ENCODE measurements at places on chromosomes 5 and 9.
A peak's percentile ranks its signal among the peaks of the same experiment; 100 is the strongest.

DNA sequence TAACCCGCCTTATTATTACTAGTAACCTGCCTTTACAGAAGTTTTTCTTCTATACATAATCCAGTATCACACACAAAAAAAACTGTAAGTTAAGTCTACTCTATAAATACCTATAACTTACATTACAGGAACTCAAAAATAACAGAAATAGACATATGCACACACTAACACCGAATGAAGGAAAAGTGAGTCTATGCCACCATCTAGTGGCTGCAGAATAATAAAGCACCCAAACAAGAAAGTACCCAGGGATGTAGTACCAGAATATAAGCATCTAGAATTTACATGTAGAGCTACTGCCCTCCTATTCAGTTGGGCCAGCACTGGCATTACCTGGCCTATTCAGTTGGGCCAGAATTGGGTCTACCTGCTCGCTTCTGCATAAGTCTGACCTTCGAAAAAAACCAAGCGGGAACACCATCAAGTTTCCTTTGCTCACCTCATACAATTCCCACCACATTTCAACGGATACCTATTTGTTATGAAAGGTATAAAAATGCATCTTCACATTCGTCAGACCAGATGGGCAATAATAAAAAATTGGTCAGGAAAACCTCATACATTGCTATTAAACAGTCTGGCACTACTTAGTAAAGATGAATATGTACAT is 4.0 kb upstream of the NIPSNAP3A start:
- DNase-seq: peak; percentile 16

DNA sequence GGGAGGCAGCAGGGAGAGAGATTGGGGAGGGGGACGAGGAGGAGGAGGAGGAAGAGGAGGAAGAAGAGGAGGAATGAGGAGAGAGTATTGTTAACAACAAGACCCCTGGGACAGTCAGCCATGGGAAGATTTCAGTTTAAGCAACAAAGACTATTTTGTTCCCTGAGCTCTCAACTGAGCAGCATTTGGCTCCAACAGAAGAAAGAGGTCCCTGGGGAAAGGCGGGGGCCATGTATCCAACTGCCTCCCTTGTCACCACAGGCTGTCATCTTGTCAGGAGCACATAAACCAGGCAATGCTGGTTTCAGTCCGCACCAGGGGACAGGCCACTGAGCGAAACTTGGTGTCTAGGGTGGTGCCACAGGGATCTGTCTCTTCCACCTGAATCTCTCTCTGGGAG is 316.1 kb downstream of the TLE1 start:
- DNase-seq: no peak

DNA sequence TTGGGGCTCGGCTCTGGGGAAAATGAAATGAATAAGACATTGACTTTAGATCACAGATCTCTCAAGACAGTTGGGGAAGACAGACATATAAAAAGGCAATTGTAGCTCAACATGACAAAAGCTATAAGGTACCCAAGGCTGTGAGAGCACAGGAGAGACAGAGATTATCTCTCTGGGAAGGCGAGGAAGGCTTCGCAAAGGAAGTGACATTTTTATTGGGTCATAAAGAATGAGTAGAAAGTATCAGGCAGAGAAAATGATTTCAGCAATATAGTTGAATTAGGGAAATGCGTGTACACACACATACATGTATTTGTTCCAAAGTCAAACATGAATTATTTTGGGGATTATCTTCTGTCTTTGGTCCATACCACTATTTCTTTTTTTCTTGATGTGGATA is 381.8 kb upstream of the ADAMTSL1 start:
- DNase-seq: no peak

- DNase-seq: no peak
These were observed 28.9 kb upstream of the SERINC5 start for GRCh38 chr5:80284720-80285119.

- DNase-seq: no peak
These were observed 204.9 kb downstream of the ZSWIM6 start for GRCh38 chr5:61536922-61537321.

DNA sequence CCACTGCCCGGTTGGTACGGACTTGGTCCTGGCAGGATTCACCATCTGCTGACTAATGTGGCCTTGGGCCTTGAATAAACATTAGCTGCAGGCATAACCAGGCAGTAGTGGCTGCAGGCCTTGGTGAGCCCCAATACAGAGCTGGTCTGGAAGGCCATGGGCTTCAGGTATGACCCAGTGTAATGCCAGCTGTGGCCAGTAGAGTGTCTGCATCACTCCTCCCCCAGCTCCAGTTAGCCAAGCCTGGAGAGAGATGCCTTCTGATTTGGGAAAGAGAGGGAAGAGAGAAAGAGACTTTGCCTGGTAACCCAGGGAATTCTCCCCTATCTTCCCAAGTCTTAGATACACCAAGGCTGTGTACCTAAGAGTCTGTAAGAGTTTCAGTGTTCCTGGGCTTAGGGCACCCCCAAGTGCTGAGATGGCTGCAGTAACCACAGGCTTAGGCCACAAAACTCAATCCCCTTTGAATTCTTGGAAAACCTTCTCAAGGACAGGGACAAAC is 5.6 kb upstream of the C5 start:
- no peak for DNase-seq

DNA sequence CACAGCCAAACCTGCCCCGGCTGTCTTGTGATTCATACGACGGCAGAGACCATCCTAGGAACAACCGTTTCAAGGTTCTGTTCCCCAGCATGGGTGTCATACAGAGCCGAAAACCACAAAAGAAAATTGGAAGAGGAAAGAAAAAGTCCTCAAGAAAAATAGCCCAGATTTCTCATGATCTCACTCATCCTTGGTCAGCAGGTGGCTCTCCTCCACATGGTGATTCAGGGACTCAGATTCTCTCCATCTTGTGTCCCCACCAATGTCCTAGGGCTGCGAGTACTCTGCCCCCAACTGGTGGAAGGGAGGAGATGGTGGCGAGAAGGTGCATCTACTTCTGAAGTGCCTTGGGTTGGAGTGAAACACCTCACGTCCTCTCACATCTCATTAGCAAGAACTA is 25.6 kb downstream of the PDZD2 start:
- no peak for DNase-seq

GRCh38 chr9:75539523-75539922 is 350.9 kb upstream of the PCSK5 start:
- no peak for DNase-seq

- no peak for DNase-seq
These were observed 152.2 kb downstream of the ARHGAP26 start for GRCh38 chr5:142922223-142922952.

DNA sequence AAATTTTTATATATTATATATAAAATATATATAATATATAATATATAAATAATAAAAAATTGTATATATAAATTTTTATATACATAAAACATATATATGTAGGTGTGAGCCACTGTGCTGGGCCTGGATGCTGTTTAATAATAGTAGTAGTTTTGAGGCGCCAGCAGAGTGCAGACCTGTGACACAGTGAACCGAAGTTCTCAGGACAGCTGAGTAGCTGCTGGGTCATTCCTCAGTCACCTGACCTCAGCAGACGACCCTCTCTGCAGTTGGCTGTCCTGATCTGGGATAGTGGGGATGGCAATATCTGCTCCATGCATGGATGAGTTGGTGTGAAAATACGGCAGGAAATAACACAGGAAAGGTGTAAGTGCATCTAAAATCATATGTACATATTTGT is 3.3 kb upstream of the SNX18 start:
- no peak for DNase-seq

DNA sequence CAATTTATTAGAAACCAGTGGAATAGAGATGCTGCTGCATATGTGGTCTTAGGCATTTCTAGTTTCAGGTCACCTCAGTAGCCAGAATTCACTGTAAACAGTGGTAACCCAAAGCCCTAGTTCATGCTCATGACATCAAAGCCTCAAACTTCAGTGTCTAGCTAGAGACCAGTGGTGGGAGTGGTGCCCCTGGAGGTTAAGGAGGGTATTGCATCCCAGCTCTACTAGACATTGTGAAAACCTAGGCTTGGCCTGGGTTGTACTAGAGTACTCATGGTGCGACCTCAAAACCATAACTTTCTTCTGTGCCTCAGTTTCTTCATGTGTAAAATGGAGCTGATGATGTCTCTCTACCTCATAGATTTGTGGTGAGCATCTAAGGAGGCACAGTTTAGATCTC is 18.8 kb downstream of the COL5A1 start:
- no peak for DNase-seq

DNA sequence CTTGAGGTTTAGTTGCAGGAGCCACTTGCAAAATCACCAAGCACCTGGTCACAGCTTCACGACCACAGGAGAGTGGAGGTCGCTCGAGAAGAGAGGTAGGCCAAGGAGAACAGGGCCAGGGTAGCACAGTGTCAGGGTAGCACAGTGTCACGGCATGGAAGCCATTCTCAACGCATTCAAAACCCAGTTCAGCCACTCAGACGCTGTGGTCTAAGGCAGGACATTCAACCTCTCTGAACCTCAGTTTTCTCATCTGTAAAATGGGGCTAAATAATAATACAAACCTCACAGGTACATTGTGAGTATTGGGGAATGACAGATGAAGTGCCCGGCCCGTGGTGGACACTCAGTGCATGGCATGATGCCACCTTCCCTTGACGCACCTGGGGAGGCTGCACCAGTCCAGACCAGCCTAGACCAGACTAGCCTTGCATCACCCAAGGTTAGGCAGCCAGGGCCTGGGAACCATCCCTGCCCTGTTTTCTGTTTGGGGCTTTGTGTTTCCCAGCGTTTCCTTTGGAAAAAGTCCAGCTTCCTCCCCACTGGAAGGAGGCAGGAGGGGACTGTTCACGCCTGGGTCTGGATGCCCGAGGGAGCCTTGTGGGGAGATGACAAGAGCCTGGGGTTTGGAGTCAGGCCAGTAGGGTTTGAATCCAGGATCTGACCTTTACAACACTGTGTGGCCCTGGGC is 7.8 kb upstream of the LMX1B start:
- DNase-seq: no peak

GRCh38 chr5:154196955-154197652 is 6.6 kb downstream of the GALNT10 start:
- no peak for DNase-seq

GRCh38 chr9:130197888-130198287 is 25.7 kb downstream of the NCS1 start:
- DNase-seq: no peak

DNA sequence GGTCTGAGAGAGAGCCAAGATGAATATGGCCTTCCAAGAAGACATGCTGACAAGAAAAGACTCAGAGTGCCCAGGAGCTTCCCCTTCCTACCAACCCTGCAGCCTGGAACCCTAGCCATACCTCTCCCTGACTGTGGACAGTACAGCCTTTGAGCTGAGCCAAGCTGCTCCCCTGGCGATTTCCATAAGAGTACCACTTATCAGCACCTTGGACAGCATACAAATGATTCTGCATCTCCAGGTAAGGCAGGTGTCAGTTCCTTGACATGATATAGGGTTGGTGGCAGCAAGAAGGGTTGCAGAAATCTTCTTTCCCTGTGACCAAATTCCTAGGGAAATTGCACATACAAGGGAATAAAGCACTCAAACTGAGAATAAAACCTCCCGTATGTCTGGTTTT is 58.3 kb downstream of the MFAP3 start:
- DNase-seq: no peak

GRCh38 chr5:153831973-153832372 is 206.7 kb downstream of the FAM114A2 start:
- no peak for DNase-seq

- DNase-seq: no peak
These were observed 28.4 kb upstream of the BTNL3 start for GRCh38 chr5:180960209-180960608.

DNA sequence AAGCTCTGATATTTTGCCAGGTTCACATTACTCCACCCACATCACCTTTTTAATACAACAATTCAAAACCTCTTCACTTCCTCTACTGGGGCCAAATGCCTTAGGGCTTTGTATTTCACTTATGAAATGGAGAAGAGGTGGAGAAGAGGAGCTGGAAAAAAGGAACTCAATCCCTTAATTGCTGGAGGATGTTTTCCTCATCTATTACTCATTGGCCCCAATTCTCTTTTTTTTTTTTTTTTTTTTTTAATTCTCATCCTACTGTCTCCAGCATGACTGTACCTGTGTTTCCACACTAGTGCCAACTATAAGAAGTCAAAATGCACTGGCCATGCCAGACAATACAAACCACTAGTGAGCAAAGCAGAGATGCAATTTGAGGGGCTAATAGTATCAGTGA is 20.9 kb downstream of the FAM13B start:
- no peak for DNase-seq

GRCh38 chr5:59256331-59256730 is 637.2 kb downstream of the PDE4D start:
- DNase-seq: no peak

GRCh38 chr9:137272241-137273094 is 5.1 kb upstream of the TOR4A start:
- DNase-seq: peak; percentile 55

DNA sequence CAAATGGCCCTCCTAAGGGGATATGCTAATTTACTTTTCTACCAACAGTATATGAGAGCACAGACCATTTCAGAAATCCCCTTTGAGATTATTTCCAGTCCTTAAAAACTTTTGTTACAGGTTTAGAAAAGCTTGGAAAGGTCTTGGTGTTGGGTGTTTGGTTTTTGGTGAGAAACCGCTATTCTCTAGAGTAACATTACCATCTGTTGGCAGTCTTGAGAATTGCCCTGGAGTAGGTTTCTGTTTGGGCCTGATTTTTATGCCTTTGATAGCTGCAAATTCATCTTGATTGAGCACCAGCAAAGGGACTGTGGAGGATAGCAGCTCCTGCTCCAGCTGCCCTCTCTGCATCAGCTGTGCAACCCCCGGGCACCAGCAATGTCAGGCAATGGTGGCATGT is 8.0 kb downstream of the NUDT2 start:
- no peak for DNase-seq

DNA sequence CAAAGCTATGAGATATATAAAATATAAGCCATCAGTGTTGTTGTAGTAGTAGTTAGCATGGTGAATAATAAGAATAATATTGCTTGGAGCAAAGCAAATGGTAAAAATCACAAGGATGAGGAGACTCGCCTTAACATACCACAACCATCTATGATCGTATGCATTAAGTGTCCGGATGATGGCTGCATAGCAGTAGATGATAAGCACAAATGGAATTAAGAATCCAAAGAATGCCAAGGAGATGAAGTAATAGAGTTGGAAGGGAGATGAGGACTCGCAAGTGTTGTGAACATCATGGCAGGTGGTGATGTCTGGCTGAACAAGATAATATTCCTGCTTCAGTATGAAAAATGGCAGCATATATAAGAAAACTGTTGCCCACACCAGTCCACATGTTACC is 5.5 kb downstream of the F2RL2 start:
- no peak for DNase-seq

- no peak for DNase-seq
These were observed 13.5 kb downstream of the EFCAB9 start for GRCh38 chr5:172207511-172207910.

- no peak for DNase-seq
These were observed 11.9 kb downstream of the GNPDA1 start for GRCh38 chr5:142000704-142001484.

DNA sequence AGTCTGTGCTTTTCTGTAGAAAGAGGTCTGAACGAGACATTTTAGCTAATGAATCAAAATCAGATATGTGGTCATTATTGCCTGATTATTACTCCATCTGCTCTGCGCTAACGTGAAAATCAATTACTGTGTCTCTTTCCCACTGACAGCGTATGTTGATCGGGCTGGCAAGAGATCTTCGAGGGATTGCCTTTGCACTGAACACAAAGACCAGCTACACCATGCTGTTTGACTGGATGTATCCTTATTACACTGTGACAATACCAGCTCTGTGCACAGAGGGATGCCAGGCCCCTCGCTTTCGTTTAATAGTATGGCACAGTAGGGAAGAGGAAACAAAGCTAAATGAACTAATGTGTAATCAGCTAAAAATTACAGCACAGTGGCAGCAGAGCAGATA is 103.7 kb upstream of the TLX3 start:
- DNase-seq: no peak

GRCh38 chr9:76311537-76311936 is 82.7 kb downstream of the RFK start:
- no peak for DNase-seq

Data from NCI-H510A (cell line).